Tibial nerve (tissue), 4 donors: ENCODE measurements at places on chromosomes 7 and 10. TPM values are rescaled to one million over a fixed set of nuclear protein-coding genes. Genes with fewer than 3 reads are reported as not detected.
A peak's percentile ranks its signal among the peaks of the same experiment; 100 is the strongest.

GRCh38 chr7:129855234-129855673 is 97.5 kb downstream of the UBE2H start:
- peak overlapping the region; percentile 40 for H3K27ac ChIP-seq
- DNase-seq = no peak
- H3K4me3 ChIP-seq = no peak overlapping the region
- H3K36me3 ChIP-seq = no peaks in the 10 kb centered on the region

The WNT8B gene
- not detected for total RNA-seq

DNA sequence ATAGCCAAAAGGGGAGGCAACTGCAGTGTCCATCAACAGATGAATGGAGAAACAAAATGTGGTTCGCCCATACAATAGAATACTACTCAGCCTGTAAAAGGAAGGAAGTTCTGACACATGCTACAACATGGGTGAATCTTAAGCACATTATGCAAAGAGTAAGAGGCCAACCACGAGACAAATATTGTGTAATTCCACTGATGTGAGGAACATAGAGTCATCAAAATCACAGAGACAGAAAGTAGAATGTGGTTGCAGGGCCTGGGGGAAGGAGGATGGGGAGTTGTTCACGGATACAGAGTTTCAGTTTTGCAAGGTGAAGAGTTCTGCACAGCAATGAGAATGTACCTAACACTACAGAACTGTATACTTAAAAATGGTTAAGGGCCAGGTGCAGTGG is 13.7 kb upstream of the C10orf71 start:
- no peak for DNase-seq
- no peak overlapping the region for H3K4me3 ChIP-seq
- H3K36me3 ChIP-seq = no peaks in the 10 kb centered on the region
- H3K27me3 ChIP-seq = no peaks in the 10 kb centered on the region

The VIPR2 gene
- 0.22 TPM for total RNA-seq

The ATG9B gene
- not detected for total RNA-seq

The ANK3 gene
- total RNA-seq = 86.3 TPM

The LRRC17 gene
- total RNA-seq = 2.5 TPM

DNA sequence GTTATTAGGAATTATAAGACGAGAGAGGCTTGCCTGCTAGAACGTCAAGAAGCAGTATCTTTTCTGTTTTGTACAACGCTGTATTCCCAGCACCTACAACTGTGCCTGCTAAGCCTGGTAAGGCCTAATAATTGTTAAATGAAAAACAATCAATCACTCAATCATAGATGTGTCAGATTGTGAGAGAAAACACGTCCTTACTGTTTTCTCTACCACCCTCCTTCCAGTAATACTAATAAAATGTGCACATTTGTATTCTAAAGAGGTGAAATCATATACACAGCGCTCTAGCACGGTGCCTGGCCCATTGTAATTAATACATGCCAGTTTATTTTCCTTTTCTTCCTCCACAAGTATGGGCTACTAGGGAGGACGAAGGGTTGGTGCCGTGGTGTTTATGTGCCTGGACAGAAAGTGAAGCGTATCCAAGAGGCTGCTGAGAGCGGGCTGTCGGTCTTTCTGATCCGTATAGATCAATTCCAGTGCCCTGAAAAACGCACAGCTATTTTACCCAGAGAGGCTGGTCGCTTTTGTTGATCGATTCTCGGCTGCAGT is 1.5 kb upstream of the AUTS2 start:
- peak overlapping the region; percentile 81 for H3K4me3 ChIP-seq
- peaks cover 8% of the 10 kb centered on the region for H3K4me1 ChIP-seq
- peak; percentile 16 for DNase-seq

The ENKUR gene
- total RNA-seq = not detected

DNA sequence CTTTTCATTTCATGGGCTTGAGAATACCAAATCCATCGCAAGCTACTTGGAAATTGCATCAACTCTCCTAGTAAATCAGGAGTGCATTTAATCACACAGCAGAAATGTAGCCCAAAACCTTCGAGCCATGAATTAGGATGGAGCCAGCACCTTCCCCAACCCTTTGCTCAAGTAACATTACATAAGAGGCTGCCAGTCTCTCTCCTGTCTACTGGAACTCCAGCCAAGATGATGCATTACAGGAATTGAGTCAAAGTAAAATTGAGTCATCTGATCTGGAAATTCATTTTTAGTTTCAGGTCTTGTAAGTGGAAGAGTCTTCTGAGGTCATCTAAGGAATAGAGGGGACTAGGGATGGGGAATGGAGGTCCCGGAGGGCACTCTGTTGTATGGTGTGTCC is 69.7 kb upstream of the FHIP2A start:
- no peak overlapping the region for H3K4me3 ChIP-seq
- H3K36me3 ChIP-seq = no peaks in the 10 kb centered on the region
- no peaks in the 10 kb centered on the region for H3K27me3 ChIP-seq
- peaks cover 4% of the 10 kb centered on the region for H3K4me1 ChIP-seq

GRCh38 chr10:26172131-26172530 is 44.4 kb upstream of the GAD2 start:
- no peak for DNase-seq
- no peaks in the 10 kb centered on the region for H3K36me3 ChIP-seq
- no peak overlapping the region for H3K27ac ChIP-seq
- H3K4me1 ChIP-seq = no peaks in the 10 kb centered on the region

- H3K27ac ChIP-seq = no peak overlapping the region
- H3K36me3 ChIP-seq = no peaks in the 10 kb centered on the region
- H3K4me1 ChIP-seq = no peaks in the 10 kb centered on the region
- H3K4me3 ChIP-seq = no peak overlapping the region
Measured at GRCh38 chr7:158559356-158559755, 28.3 kb downstream of the PTPRN2 start.

GRCh38 chr7:128807191-128807590 is 15.4 kb downstream of the CCDC136 start:
- H3K27me3 ChIP-seq = no peaks in the 10 kb centered on the region
- no peak overlapping the region for H3K4me3 ChIP-seq
- no peaks in the 10 kb centered on the region for H3K36me3 ChIP-seq

DNA sequence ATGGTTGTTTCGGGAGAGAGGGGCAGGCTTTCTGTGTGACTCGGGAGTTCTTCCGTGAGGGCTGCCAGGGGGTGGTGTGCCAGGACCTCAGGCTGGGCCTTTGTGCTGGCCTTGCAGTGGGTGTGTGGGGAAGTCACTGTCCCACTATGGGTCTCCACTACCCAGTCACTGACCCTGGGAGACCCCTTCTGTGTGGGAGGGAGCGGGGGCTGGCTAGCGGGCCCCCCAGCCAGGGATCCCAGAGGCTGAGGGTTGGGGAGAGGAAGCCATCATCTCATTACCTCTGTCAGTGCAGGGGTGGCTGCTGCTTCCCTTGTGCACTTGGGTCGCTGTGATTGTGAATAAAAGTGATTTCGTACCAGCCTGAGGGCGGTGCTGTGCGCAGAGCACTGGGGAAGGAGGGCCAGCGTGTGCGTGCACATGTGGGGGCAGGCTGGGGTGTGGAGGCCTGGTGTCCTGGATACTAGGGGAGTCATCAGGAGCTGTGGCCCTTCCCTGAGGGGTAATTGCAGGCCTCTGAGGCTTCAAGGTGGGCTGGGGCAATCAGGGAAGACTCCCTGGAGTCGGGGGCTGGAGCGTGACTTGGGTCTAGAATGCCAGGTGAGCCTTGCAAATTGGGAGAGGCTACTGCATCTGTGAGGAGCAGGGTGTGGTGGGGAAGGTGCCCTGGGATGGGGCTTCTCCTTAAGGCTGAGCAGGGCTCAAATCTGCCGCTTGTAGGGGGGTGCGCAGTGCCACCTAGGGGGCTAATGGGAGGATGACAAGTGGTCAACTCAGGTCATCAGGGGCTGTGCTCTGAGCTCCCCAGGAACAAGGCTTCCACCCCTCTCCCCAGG is 98.9 kb downstream of the NEURL1 start:
- H3K27me3 ChIP-seq = no peaks in the 10 kb centered on the region
- H3K4me1 ChIP-seq = no peaks in the 10 kb centered on the region
- H3K36me3 ChIP-seq = no peaks in the 10 kb centered on the region
- H3K4me3 ChIP-seq = no peak overlapping the region
- peak overlapping the region; percentile 4 for H3K27ac ChIP-seq
- no peak for DNase-seq

DNA sequence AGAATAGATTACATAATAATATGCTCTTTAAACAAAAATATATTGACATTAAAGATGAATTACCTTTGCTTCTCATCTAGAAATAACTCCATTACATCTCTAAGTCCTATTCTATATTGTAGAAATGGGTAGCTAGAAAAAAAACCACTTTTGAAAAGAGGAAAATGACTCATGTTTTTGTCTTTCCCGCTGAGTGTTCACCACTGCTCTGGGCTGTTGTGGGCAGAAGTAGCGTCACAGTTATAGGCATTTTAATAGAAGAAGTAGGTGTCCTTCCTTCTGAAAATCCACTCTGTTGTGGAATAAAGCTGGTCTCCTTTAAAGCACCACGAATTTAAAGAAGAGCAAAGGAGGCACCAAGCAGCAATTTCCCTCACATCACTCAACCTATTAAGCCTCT is 117.6 kb upstream of the NFE2L3 start:
- H3K4me1 ChIP-seq = no peaks in the 10 kb centered on the region
- no peak overlapping the region for H3K4me3 ChIP-seq
- H3K27ac ChIP-seq = no peak overlapping the region
- H3K27me3 ChIP-seq = no peaks in the 10 kb centered on the region
- DNase-seq = no peak
- no peaks in the 10 kb centered on the region for H3K36me3 ChIP-seq

- H3K27ac ChIP-seq = no peak overlapping the region
- H3K4me3 ChIP-seq = no peak overlapping the region
- no peak for DNase-seq
- H3K36me3 ChIP-seq = no peaks in the 10 kb centered on the region
- H3K4me1 ChIP-seq = no peaks in the 10 kb centered on the region
Measured at GRCh38 chr7:19362099-19362498, 216.9 kb upstream of the FERD3L start.

- DNase-seq = no peak
- H3K27ac ChIP-seq = no peak overlapping the region
- H3K36me3 ChIP-seq = no peaks in the 10 kb centered on the region
- H3K4me3 ChIP-seq = no peak overlapping the region
Measured at GRCh38 chr7:25626451-25627131, 398.3 kb upstream of the NPVF start.

GRCh38 chr10:4130685-4131084 is 345.7 kb upstream of the KLF6 start:
- no peaks in the 10 kb centered on the region for H3K36me3 ChIP-seq
- H3K27ac ChIP-seq = peak overlapping the region; percentile 43
- DNase-seq = no peak
- H3K4me3 ChIP-seq = no peak overlapping the region
- H3K27me3 ChIP-seq = no peaks in the 10 kb centered on the region

The HIPK2 gene
- 24.9 TPM for total RNA-seq

The TSPAN12 gene
- total RNA-seq = 5.1 TPM

- no peak overlapping the region for H3K4me3 ChIP-seq
- no peak for DNase-seq
- no peaks in the 10 kb centered on the region for H3K36me3 ChIP-seq
- H3K27ac ChIP-seq = no peak overlapping the region
- peaks cover 8% of the 10 kb centered on the region for H3K4me1 ChIP-seq
- H3K27me3 ChIP-seq = no peaks in the 10 kb centered on the region
Measured at GRCh38 chr7:44438816-44439215, 51.6 kb downstream of the NUDCD3 start.

The TEX47 gene
- total RNA-seq = not detected

The IKZF1 gene
- total RNA-seq = 32.1 TPM

DNA sequence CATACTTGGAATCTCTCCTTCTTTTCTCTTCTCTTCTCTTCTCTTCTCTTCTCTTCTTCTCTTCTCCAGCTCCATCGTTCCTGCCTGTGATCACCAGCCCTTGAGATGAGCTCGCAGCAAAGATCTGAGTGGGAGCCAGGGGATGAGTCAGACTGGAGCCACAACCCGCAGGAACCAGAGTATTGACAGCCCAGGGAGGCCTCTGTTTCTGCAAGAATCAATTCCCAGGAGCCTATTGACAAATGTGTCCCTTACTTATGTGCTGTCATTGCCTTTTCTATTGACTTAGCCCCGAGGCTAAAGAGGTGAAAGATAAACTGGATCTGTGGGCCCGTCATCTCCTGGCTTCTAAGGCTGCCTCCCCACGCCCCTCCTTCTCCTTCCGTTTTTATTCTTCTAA is 13.1 kb upstream of the HABP2 start:
- H3K36me3 ChIP-seq = no peaks in the 10 kb centered on the region
- no peak for DNase-seq
- no peaks in the 10 kb centered on the region for H3K4me1 ChIP-seq
- H3K4me3 ChIP-seq = no peak overlapping the region
- H3K27ac ChIP-seq = no peak overlapping the region

The PPA1 gene
- total RNA-seq = 148 TPM

DNA sequence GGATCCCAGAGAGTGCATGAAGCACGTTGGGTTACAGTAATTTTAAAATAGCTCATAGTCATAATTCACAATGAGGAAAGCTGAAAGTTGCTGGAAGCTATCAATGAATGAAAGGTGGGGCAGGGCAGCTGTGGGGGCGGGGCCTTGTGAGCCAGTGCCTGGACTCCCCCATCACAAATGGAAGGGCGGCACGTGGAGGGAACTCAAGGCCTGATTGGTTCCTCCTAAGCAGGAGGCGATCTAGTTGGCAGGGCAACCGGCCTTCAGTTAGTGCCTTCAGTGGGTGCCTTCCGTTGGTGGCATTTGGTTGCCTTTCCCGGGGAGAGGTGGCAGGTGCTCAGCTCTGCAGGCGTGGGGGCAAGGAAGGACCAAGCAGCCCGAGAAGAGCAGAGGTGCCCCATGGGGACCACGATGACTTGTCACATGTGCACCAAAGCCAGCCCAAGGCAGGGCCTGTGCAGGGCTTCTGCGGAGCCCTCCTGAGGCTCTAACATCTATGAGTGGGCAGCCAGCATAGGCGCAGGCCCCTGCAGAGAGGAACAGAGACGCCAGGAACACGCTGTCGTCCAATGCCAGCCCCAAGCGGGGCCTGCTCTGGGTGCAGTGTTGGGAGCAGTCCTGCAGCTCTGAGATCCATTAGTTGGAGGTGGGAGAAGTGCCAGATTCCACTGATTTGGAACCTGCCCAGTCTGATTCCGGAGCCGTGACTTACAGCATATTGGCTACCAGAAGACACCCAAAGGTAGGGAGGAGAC is 59.8 kb upstream of the PDSS1 start:
- no peak for DNase-seq
- H3K4me1 ChIP-seq = no peaks in the 10 kb centered on the region
- no peaks in the 10 kb centered on the region for H3K27me3 ChIP-seq
- H3K27ac ChIP-seq = no peak overlapping the region

DNA sequence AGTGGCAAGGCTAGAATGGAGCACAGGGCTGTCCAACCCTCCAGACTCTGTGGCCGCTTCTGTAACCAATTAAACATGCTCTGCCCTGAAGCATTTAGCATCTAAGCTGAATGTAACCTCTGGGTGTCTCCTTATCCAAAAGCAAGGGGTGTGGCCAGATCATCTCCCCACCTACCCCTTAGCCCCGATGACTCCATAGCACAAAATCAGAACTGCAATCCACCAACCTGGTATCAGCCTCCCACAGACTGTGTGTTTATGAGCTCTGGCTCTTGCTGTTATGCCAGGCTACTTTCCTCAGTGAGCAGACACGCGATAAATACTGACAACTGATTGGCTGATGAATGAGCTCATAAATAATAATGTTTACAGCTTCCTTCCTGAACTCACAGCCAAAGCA is 3.2 kb downstream of the FRMD4A start:
- H3K4me1 ChIP-seq = no peaks in the 10 kb centered on the region
- H3K27me3 ChIP-seq = peaks cover 9% of the 10 kb centered on the region
- DNase-seq = no peak
- H3K4me3 ChIP-seq = no peak overlapping the region
- no peaks in the 10 kb centered on the region for H3K36me3 ChIP-seq

The CRTAC1 gene
- 27.0 TPM for total RNA-seq
